Activated CD4-positive, CD25-positive, alpha-beta regulatory T cell treated with anti-CD3 and anti-CD28 coated beads, Interleukin-2, amount 50 U/mL, for 72 hours (primary cell): ENCODE measurements at places on chromosomes 2 and 18.

GRCh38 chr2:240463274-240463865 is 27.9 kb downstream of the GPC1 start:
- DNase-seq: peak; percentile 19

DNA sequence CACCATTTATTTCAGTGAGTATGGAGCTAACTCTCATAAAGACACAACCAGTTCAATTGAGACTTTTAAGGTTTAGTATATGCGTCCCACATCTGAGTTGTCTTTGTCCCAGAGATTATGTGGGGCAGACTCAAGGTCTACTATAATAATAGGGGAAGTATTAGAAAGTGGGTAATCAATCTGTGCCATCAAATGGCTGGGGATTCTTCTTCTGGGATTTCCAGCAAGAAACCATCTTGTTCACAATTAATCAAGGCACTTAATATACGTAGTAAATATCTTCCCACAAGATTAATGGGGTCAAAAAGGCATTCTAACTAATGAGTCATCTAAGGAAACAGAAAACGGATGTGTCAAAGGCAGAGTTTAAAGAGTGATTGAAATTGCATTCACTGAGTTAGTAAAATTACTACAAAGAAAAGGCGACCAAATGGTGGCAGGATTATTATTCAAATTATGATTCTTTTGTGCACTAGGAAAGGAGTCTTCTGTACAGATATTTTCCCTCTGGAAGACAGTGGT is 179.8 kb upstream of the REG3G start:
- DNase-seq: no peak

GRCh38 chr2:207792244-207792785 is 22.6 kb upstream of the FZD5 start:
- no peak for DNase-seq

GRCh38 chr2:53177327-53177726 is 590.3 kb upstream of the CHAC2 start:
- DNase-seq: no peak

DNA sequence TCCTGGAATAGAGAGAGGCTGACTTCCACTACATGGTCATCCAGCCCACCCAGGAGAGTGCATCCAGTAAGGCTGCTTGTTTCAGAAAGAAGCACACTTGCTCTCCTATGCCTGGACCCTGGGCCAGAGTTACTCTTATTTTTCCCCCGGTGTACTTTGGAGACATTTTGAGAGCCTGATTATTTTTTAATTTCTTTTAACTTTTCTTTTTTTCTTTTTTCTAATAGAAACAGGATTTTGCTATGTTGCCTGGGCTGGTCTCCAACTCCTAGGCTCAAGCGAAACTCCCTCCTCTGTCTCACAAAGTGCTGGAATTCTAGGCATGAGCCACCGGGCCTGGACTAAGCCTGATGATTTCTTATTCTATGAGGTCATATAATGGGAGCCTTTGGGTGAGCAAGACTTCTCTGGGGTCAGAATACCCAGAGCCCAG is 62.2 kb downstream of the RPL37A start:
- DNase-seq: no peak
